Left kidney (tissue), 8 donors: ENCODE measurements at places on chromosomes 11 and 22. TPM values are rescaled to one million over a fixed set of nuclear protein-coding genes. Genes with fewer than 3 reads are reported as not detected.

GRCh38 chr11:33383920-33384209, 126.7 kb downstream of the HIPK3 start:
- DNase-seq: no peak

The PHF21B gene
- polyA plus RNA-seq: 6.6 TPM

The SESN3 gene
- 78.5 TPM for polyA plus RNA-seq

- DNase-seq: no peak
These were observed 267.6 kb downstream of the KIRREL3 start for GRCh38 chr11:126732981-126733380.

DNA sequence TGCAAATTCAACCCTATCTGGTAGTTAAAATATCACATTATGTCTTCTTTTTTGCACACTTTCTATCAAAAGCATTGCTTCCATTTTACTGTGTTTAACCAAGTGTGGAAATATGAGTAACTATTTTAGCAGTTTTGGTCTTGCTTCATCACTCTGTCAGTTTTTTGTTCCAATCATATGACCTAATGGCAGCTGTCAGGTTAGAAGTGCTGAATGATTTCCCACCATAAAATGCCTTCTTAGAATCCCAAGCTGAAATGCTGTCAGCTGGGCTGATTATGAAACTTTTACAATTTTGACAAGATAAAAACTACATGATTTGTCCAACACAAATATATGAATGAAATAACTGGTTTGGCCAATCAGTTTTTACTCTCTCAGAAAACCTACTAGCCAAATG, 1654.6 kb upstream of the RAG2 start:
- no peak for DNase-seq

GRCh38 chr22:42396621-42397331, 35.4 kb downstream of the NFAM1 start:
- no peak for DNase-seq

- DNase-seq: no peak
These were observed 69.9 kb downstream of the BUD13 start for GRCh38 chr11:116702772-116703385.

The DSCAML1 gene
- 2.8 TPM for polyA plus RNA-seq

- no peak for DNase-seq
These were observed 39.4 kb downstream of the ZBTB16 start for GRCh38 chr11:114098927-114099326.

DNA sequence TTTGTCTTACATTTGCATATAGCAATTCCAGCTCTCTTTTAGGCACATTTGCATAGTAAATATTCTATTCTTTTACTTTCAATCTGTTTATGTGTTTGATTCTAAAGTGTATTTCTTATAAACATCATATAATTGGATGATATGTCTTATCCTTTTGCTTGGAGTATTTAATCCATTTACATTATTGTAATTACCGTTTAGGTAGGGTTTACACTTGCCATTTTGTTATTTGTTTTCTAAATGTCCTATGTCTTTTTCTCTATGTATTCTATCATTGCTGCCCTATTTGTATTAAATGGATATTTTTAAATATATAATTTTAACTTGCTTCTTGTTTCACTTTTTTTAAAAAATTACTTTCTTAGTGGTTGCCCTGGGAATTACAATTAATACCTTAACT, 22.8 kb upstream of the ACCSL start:
- no peak for DNase-seq

DNA sequence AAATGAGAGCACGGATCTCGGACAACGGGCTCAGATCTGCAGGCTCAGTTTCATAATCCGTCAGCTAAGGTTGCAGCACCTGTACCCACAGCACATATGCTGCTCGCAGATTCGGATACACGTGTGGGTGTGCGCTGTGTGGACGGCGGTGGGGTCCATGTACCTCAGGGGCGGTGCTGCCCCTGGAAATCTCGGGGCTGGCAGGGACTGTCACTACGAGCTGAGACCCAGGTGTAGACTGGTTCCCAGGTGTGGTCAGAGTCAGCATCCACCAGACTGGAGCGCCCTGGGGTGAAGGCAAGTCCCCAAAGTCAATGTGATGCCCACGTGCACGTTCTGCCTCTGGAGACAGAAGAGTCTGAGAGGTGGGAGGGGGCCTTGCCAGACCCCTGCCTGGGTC, 989.3 kb downstream of the BRD1 start:
- no peak for DNase-seq

- no peak for DNase-seq
These were observed 54.8 kb downstream of the UVRAG start for GRCh38 chr11:75869661-75870455.

DNA sequence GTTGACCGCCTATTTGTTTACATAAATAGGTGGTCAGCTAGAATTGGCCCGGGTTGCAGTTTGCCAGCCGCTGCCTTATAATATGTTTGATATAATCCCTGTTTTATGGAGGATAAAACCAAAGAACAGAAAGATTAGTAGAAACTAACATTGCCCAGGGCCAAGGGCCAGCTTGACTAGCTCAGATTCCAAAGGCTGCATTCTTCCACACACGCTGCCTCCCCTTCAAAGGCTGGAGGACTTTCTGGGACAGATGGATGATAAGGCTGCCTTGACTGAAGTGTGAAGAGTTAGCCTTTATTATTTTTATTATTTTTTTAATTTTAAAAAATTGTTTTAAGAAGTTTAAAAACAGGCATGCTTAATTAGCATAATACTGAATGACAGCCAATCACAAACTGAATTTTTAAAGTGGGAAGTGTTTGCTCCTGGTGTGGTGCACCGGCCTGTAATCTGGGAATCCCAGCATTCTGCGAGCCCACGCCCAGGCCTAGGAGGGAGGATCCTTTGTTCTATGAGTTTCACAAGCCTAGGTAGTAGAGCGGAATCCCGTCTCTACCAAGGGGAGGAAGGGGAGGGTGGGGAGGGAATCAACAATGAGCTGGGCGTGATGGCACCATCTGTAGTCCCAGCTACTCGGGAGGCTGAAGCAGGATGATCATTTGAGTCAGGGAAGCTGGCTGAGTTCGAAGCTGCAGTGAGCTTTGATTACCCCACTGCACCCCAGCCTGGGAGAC, 114.9 kb downstream of the NAV2 start:
- no peak for DNase-seq

GRCh38 chr22:28438183-28438768, 241.4 kb downstream of the TTC28 start:
- no peak for DNase-seq
